Astrocyte of the cerebellum (primary cell): ENCODE measurements at places on chromosomes 4 and X.

DNA sequence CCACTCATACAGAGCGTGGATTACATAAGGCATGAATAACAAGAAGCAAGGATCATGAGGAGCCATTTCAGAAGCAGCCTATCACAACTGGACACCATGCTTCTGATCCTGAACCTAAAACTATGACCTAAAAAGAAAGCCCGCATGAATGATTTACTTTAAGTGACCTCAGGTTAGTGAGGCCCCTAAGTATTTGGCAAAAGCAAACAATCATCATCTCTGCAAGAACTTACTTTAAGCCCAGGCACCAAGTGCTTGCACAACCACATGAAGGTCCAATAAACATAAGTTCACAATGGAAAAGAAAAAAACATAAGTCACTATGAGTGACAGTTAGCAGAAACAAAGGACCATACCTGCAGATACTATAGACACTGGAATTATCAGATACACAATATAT lies 7.9 kb upstream of the MBTPS2 start:
- DNase-seq = no peak

DNA sequence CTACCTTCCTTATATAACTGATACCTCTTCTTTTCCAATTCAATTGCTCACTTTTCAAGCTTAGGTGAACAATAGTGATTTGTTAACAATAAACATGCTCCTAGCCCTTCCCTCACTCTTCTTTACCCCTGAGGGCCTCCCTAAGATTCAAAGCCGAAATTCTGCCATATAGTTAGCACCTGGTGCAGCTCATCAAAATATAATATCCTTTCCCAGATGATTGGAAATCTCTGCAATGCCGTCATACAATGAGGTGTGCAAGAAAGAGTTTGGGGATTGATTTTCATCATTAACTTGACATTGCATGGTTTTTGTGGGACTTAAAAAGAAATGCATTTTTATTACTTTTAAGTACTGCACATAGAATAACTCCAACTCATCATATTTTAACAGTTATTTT lies 95.3 kb downstream of the HDAC8 start:
- DNase-seq = no peak

DNA sequence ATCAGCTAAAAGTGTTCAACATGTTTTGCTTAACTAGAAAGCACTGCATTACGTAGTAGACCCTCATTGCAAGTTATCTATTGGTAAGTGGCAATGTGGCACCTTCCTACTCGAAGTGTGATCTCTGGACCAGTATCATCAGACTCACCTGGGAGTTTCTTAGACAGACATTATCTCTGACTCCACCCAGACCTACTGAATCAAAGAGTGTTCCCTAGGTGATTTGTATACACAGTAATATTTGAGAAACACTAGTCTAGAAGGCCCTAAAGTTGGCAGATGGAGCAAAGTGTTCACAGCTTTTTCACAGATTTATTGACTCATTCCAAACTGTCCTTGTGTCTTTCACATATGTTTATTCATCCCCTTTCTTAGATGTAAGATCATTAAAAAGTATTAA lies 35.7 kb downstream of the SHROOM4 start:
- DNase-seq = no peak

DNA sequence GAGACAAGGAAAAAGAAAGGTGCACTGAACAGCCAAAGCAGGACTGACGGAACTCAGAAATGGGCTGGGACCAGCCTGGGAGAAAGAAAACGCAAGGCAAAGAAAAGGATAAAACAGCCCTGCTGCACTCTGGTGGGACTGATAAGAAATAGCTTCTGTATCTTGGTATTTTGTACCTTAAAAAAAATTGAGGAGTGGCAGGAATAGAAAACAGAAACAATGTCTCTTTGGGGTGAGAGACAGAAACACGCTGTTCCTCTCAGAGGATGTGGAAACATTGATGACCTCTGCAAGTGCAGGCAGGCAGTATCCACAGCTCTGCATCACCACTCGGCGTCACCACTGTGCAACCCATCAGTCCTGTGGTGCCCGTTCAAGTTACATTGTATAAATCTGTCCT lies 152.5 kb upstream of the SPRY1 start:
- no peak for DNase-seq

- no peak for DNase-seq
Observed at GRCh38 chr4:67052814-67053675, 492.3 kb downstream of the CENPC start.

DNA sequence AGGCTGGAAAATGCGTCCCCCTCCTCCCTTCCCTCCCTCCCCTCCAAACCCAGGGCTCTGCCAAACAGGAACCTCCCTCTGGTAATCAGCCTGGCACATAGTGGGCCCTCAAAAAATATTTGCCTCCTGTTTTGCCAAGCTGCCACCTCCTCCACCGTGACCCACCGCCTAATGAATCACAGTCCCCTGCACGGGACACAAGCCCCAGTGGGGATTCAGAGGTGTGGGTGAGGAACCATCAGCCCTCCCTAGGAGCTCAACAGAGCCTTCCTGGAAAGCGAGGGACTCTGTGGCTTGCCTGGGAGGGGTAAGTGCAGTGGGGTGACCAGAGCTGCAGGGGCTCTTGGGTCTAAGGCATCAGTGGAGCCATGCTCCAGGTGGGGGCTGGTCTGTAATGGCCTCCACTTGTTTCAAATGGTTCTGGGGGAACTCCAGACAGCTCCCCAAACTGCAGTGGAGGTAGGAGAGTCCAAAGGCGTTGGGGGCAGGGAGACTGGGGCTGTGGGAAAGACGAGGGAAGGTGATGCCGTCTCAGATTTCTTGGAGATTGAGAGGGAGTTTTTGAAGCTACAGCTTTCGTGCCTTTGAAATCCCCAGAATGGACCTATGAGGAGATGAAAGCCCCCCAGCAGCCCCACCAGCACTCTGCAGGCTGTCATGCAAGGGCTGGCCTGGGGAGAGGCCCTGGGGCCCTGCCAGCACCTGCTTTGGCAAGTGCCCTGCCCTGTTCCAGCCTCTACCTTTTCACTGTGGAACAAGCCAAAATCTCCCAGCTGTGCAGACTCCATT lies 1.0 kb upstream of the PPP2R2C start:
- DNase-seq = no peak

DNA sequence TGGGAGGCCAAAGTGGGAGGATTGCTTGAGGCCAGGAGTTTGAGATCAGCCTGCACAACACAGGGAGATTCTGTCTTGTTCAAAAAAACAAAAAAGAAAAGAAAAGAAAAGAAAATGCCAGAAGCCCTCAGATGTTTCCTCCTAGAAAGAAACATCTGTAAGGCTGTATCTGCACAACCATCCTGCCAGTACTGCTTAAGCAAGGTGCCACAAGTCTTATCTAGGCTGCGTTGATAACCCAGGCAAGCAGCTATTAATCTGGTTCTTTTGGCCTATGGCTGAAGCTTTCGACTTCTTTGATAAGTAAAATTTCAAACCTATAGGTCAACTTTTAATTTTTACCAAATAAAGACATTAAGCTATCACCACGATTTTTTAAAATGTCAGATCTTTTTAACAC lies 3.1 kb downstream of the COX18 start:
- no peak for DNase-seq

- no peak for DNase-seq
Observed at GRCh38 chrX:113726466-113726865, 857.4 kb upstream of the HTR2C start.

- DNase-seq = no peak
Observed at GRCh38 chr4:184329659-184330400, 112.2 kb upstream of the ENPP6 start.
